ENCODE measurements at places on chromosomes 3 and 15. TPM values are rescaled to one million over a fixed set of nuclear protein-coding genes. Genes with fewer than 3 reads are reported as not detected.

The SPTSSB gene
- not detected for total RNA-seq

The TGM4 gene
- total RNA-seq, result not detected

DNA sequence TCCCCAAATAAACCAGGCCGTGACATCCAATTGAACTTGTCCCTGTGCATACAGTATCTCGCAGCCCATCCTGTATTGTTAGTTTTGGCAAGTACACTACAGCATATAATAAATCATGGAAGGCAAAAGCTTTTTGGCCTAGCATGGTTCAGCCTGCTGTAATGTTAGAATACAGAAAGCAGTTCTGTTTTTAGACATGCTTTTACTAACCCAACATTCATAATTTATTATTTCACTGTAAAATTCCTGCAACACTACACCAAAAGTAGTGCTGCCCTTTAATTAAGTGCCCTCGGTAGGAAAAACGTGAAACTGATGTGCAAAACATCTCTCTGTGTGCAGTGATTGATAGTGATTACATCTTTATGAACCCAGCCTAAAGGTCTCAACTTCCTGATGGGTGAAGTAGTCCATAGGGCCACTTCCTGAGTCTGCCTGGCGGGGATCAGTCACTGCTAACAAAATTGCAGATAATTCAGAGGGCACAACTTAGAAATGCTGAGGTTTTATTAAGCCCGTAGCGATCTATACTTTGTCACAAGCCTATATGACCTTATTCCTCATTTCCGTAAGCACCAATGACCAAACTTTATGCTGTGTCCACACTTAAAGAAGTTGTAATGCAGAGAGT is 227.8 kb downstream of the CDIN1 start:
- H3K4me3 ChIP-seq, result no peak overlapping the region
- DNase-seq, result no peak
- H3K36me3 ChIP-seq, result no peaks in the 10 kb centered on the region
- no peaks in the 10 kb centered on the region for H3K4me1 ChIP-seq

DNA sequence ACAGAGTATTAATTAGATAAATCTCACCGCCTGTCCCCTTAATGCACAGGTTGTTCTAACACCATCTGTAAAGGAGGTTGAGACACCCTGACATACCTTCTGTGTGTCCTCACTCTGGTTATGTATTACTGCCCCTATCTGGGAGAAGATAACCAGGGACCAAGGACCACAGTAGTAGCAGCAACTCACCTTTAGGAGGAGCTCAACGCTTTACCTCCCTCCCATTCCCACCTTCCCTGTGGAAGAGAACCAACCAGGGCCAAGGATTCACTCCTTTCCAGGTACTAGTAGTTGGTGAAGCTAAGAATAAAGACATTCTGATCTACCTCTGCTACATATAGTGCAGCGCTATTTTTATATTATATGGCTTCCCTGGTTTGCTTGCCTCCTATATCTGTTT is 232.6 kb downstream of the MEX3B start:
- H3K27ac ChIP-seq, result no peak overlapping the region
- no peaks in the 10 kb centered on the region for H3K4me1 ChIP-seq
- DNase-seq, result no peak

DNA sequence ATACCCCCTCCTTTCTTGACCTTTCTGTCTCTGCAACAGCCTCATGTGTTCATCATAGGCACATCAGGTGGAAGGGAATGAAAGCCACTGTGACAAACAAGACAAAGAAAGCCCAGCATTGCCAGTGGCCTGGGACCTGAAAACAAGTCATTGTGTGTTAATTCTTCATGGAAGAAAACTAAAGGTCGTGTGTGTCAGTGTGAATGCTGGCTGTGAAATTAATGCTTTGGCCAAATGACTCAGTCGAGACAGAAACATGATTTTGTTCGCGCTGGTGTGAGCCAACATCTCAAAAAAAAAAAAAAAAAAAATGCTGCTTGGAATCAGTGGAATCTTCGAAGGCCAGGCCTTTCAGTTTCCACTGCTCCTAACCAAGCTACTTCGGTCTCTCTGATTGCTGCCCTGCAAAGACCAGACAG is 386.5 kb upstream of the PROK2 start:
- no peaks in the 10 kb centered on the region for H3K36me3 ChIP-seq
- no peaks in the 10 kb centered on the region for H3K27me3 ChIP-seq
- no peak overlapping the region for H3K4me3 ChIP-seq
- no peak for DNase-seq
- H3K27ac ChIP-seq, result peak overlapping the region; percentile 43

DNA sequence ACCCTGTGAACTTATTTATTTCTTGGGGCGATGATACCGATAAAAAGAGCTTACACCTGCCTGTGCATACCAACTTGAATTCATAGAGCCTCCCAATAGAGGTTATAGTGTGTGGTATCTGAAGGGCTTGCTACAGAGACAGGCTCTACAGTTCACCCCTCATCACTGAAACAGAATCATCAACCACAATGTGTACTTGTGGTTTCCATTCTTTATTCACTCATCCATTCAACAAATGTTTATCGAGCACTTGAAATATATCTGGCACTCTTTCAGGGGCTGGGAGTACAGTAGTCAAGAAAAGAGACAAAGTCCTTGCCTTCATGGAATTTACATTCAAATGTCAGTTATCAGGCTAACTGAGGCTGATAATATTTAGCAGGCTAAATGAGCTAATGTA is 134.4 kb upstream of the SKOR1 start:
- no peak for DNase-seq
- no peak overlapping the region for H3K27ac ChIP-seq
- no peaks in the 10 kb centered on the region for H3K27me3 ChIP-seq

GRCh38 chr3:71129611-71130431 is 453.7 kb downstream of the FOXP1 start:
- peaks cover 69% of the 10 kb centered on the region for H3K4me1 ChIP-seq
- H3K4me3 ChIP-seq, result peak overlapping the region; percentile 53
- H3K36me3 ChIP-seq, result no peaks in the 10 kb centered on the region

Measured in right atrium auricular region (tissue), 2 donors.